ENCODE measurements at places on chromosomes 6 and 20.

GRCh38 chr6:75694406-75694805 lies 54.6 kb upstream of the MYO6 start:
- DNase-seq: no peak

- no peak for DNase-seq
Observed at GRCh38 chr6:31871046-31871659, 7.6 kb downstream of the SLC44A4 start.

- DNase-seq: no peak
Observed at GRCh38 chr20:23214903-23215302, 128.8 kb upstream of the CD93 start.

DNA sequence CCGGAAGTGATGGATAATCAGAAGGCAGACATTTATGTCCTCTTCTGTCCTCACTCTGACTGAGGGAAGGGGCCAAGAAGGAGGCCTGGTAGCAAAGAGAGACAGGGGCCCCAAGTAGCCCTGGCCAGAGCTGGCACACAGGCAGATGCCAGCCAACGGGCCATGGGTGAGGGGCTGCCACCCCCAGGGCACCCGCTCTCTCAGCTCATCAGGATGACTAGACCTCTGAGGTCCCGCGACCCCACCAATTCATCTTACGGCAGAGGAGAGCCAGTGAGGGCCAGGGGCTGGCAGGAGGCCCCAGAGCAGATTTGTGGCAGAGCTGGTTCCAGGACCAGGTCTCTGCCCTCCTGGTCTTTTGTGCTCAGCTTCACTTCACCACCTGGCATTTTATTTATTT lies 43.1 kb upstream of the MDFI start:
- DNase-seq: no peak

DNA sequence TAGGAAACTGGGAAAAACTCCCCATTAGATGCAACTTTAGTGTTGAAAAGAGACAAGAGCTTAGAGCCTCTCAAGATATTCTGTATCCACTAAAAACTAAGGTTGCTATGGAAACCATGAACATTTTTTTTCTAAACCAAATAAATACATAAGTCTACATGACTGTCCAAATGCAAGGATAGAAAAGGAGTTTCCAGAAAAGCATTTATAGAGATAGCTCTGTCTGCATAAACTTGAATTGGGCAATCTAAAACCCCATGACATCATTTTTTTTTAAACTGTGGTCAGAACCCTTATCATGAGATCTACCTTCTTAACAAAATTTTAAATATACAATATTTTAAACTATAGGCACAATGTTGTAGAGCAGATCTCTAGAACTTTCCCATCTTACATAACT lies 36.4 kb upstream of the FAM83B start:
- no peak for DNase-seq

DNA sequence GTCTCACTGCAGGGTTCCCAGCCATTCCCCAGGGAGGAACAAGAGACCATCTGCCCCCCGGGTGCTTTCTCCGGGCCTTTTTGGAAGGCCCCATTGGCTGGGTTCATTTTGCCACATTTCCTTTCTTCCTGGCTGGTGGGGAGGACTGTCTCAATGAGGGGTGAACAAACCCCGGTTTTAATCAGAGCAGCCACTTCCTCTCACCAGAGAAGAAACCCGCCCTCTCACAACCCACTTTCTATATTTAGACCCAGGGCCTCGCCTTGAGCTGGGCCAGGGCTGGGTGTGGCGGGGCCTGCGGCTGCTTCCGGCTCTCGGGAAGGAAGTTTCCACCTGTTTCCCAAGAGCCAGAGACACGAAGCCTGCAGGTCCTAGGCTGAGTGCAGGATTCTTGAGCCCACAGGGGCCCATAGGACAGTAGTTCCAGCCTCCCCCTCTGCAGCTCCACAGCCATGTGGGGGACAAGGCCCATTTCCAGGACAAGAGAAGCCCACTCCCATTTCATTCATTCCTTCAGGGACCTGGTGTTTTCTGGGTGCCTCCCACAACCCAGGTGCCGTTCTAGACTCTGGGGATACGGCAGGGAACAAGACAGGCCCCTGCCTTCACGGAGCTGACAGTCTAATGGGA lies 41.8 kb downstream of the RBM38 start:
- peak; percentile 89 for DNase-seq

- peak; percentile 44 for DNase-seq
Observed at GRCh38 chr20:3101737-3102574, 17.4 kb upstream of the AVP start.

DNA sequence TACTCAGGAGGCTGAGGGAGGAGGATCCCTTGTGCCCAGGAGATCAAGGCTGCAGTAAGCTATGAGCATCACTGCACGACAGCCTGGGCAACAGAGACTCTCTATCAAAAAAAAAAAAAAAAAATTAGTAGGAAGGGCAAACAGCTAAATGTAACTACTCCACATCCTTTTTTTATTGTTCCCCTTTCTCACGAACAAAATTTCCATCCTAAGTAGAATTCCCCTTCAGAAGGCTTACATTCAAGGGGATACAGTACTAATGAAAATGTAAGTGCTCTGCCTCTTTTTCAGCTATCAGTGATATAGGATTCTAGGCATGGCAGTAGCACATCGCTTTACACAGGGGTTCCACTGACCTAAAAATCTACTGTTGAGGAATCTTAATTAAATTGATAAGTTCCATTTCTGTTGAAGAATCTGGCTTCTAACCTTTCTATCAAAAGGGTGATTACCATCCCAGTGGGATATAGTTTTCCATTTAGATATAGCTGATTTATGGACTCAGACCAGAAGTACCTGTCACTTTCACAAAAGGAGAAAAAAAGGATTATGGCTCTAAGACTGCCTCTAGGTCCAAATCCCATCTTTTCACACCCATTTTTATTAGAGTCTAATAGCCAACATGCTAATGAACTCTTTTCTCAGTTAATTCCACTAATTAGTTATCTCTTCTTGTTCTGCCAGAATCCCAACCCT lies 2.6 kb downstream of the B4GALT5 start:
- no peak for DNase-seq

DNA sequence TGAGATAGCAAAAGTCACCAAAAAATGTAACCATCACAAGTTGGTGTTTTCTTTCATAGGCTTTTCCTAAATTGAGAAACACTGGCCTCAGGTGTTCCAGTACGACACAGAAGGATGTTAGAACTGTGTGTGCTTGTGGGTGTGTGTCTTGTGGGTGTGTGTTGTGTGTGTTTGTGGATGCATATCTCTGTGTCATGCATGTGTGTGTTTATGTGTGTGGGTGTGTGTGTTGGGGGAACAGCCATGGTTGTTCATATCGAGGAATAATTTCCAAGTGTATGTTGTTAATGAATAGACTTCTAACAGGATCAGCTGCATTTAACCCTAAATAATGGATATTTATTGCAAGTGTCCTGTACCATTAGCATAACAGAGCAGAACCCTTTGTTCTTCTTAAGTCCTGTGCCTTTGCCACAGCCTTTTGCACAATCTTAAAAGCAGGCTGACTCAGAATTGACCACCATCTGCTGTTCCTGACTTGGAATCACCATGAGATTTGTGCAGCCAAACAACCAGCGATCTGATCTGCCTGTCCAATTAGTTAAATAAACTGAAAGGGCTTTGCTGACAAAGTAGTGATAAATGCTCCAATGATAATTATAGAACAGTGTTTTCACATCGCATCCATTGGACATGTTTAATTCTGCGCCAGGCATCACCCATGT lies 7.6 kb downstream of the CD93 start:
- DNase-seq: no peak

- peak; percentile 64 for DNase-seq
Observed at GRCh38 chr6:132365281-132365907, 35.9 kb downstream of the MOXD1 start.
